ENCODE measurements at places on chromosomes 16 and 17.

- no peak for DNase-seq
These were observed 13.4 kb downstream of the NATD1 start for GRCh38 chr17:21239680-21240368.

DNA sequence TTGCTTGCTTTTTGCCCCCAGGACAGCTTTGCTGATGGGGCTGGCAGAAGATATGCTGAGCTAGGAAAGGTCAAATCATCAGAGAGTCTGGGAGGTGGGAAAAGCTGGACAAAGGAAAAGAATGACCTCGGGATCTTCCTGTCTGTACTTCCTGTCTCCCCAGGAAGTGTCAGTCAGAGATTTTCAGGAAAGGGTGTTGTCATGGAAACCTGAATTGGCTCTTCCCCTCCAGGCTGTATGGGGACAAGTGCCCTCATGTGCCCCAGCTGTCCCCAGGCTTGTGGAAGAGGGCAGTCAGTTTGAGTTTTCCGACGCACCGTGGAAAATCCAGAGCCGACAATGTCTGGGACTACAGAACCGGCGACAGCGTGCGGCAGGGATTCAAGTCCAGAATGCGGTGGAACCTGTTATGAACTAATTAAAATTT lies 122.7 kb upstream of the ZFHX3 start:
- DNase-seq: peak; percentile 17

GRCh38 chr17:67602974-67603373 lies 114.8 kb upstream of the NOL11 start:
- peak; percentile 37 for DNase-seq

DNA sequence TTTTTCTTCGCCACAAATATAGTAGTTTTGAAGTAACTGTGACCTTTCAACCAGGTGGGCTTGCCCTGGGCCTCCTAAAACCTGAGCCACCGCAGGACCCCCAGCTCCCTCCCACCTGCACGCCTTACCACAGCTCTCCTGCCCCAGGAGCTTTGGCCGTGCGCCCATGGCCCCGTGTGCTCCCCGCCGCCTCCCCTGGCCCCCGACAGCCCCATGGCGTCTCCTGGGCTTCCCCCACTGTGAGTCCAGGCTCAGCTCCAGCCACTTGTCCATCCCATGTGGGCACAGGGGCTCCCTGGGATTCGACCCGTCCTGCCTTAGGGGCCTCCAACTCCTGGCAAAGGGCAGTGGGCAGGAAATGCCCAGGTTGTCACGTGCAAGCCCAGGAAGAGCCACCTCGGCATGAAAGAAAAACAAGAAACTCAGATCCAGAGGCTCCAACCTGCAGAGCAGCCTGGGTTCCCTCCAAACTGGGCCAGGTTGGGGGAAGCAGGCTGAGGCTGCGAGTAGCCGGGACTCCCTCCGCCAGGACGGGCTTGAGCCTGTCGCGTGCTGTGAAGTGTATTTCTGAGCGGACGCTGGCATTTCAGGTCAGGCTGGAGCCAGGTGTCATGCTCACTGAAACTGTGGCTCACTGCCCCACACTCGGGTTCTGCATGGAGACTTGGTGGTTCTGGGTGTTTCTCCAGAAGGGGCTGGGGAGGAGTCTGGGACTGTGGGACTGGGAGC lies 5.8 kb downstream of the LGALS3BP start:
- no peak for DNase-seq

- DNase-seq: no peak
These were observed 44.8 kb downstream of the ABCC12 start for GRCh38 chr16:48110982-48111381.

- no peak for DNase-seq
These were observed 19.7 kb downstream of the WFDC1 start for GRCh38 chr16:84314373-84314772.

- no peak for DNase-seq
These were observed 271.5 kb downstream of the SOX9 start for GRCh38 chr17:72392056-72393010.

DNA sequence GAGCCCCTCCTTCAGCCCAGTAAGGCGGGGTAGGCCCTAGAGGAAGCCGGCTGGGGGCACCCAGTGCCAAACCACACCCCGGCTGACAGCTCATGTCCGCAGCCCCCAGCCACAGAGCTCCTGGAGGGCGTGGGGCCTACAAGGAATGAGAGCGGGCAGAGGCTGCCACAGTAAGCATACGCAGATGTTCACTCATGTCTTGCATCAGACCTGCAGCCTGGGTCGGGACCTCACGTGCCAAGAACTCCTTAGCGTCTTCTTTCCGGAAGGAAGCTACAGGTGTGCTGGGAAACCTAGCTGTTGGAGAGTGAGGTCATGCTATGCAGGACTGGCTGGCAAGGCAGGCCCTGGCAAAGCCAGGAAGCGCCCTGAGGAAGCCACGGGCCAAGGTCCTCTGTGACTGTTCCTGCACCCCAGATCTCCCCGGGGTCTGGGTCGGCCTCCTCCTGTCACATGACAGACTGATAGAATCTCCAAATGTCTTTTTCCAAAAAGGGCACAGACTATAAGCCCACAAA lies 1.6 kb downstream of the ZNF598 start:
- DNase-seq: peak; percentile 86

DNA sequence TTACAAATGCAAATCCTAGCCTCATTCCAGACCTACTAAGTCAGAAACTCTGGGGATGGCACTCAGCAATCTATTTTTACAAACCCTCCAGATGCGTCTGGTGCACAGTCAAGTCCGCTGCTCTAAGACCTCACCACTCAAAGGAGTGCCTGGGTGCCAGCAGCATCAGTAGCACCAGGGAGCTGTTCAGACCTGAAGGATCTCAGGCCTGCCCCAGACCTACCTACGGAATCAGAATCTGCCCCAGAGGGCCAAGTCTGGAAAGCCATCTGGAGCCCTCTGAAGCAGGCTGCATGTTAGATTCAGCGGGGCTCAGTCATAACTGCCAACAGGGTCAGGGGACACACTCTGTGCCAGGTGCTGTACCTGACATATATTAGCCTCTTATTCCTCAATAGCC lies 17.6 kb downstream of the MEOX1 start:
- no peak for DNase-seq

- DNase-seq: no peak
These were observed 11.3 kb downstream of the NOG start for GRCh38 chr17:56604691-56605290.

DNA sequence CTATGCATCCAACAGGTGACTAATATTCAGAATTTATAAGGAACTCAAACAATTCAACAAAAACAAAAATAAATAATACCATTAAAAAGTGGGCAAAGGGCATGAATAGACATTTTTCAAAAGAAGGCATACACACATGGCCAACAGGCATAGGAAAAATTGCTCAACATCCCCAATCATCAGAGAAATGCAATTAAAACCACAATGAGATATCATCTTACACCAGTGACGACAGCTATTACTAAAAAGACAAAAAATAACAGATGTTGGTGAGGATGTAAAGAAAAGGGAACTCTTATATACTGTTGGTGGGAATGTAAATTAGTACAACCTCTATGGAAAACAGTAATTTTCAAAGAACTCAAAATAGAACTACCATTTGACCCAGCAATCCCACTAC lies 250.4 kb upstream of the N4BP1 start:
- no peak for DNase-seq

DNA sequence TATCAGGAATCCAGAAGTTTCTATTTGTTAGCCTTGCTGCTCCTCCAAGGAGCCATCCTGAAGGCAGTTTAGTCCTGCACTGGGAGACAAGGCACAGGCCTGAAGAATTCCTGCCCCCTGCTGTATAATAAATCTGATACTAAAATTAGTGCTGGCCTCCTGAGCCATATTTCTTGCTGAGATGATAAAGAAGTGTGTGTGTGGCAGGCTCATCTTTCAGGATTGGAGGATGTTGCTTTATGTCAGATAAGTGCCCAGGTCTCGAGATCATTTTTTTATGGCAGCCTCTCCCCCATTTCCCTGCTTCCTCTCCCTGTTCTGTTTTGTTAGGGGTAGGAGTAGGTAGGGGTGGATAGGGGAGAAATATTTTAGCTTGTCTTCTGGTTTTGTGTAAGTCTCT lies 26.0 kb downstream of the MSI2 start:
- no peak for DNase-seq

GRCh38 chr16:51814617-51815016 lies 663.5 kb upstream of the SALL1 start:
- no peak for DNase-seq

DNA sequence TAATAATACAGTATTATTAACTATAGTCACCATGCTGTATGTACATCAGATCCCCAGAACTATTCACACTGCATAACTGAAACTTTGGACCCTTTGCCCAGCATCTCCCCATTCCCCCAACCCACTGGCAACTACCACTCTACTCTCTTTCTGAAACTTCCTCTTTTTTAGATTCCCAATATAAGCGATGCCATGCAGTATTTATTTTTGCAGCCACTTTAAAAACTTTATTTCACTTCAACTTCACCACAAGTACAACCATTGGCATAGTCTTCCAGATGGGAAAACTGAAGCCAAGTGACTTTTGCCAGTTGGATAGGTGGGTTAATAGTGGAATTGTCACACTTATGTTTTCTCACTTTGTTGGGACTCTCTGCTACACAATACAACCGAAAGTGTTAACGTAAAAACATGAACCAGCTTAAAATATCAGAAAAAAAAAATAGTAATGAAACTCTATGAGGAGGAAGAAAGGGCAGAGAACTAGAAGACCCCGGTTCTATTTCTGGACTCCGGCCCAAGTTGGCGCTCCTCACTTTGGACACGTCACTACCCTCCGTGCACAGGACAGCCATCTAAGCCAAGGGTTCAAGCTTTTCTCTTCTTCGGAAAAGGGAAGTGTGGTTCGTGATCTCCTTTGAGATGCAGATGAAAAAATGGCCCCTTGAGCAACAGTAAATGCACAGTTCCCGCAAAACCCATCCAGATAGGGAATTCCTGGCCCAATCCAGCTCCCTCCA lies 743 bp downstream of the SHCBP1 start:
- DNase-seq: no peak

- no peak for DNase-seq
These were observed 17.1 kb downstream of the STX4 start for GRCh38 chr16:31050280-31051030.

DNA sequence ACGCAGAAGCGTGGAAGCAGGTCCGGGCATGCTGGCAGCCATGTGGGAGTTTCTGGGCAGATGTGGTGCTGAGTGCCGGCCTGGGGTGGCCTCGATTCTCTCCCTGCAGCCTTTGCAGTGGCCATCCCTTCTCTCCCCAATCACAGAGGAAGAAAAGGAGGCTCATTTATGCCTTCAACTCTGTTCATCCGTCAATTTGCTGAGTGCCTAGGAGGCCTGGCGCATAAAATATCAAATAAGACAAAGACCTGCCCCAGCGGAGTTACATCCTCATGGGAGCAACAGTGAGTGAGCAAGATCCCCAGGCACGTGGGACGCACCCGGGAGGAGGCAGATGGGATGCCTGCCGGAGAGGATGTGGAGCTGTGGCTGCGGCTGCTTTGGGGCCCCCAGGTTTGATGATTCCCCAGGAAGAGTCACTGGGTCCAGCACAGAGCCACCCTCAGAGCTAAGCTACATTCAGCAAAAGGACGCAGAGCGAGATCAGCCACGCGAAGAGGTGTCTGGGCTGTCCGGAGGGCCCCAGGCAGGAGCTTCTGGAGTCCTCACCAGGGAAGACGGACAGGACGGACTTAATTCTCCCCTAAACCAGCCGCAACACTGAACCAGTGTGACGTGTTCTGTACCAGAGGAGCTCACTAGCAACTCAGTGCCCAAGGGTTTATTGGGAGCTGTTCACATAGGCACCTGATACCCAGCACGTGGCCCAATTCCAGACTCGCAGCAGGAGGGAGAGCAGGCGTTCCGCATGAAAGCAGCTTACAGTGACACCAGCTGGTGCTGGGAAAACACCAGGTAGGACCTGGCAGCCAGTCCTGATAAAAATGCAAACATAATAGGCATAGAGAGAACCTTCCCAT lies 11.3 kb downstream of the CA5A start:
- DNase-seq: peak; percentile 91

- no peak for DNase-seq
These were observed 12.5 kb downstream of the KCNJ2 start for GRCh38 chr17:70181866-70182265.

GRCh38 chr17:61354895-61355874 lies 44.5 kb upstream of the TBX2 start:
- DNase-seq: no peak

GRCh38 chr17:8189711-8190477 lies at the start of gene BORCS6:
BORCS6 (minus strand) TSS chr17:8190180; CDS start chr17:8190140, 40 bp downstream.
- DNase-seq: peak; percentile 99

DNA sequence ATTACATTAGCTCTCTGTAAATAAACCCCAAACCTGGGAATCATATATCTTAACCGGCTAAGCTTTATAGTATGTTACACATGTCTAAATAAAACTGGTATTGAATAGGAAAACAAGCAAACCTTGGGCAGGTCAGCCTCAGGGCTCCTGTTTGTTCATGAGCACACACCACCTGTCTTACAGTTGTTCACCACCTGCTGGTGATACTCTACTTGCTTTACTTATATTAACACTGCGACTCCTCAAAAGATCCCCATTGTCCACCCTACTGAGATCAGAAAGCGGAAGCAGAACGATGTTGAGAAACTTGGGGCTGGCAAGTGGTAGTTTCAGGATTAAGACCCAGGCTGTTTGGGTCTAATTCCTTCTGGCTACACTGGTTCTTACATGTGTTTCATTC lies 16.4 kb downstream of the CDH13 start:
- no peak for DNase-seq

DNA sequence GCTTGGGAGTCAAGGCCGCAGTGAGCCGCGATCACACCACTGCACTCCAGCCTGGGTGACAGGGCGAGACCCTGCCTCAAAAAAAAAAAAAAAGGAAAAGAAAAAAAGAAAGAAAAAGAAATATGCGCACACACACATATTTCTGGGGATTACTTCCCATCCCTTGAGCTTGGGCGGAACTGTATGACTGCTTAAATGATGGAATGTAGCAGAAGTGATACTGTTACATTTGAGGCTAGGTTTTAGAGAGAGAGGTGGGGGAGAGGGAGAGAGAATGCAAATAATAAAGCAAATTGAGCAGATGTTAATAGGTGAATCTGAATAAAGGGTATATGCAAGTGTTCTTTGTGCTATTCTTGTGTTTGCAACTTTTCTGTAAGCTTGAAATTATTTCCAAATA lies 12.0 kb upstream of the USP32 start:
- no peak for DNase-seq

DNA sequence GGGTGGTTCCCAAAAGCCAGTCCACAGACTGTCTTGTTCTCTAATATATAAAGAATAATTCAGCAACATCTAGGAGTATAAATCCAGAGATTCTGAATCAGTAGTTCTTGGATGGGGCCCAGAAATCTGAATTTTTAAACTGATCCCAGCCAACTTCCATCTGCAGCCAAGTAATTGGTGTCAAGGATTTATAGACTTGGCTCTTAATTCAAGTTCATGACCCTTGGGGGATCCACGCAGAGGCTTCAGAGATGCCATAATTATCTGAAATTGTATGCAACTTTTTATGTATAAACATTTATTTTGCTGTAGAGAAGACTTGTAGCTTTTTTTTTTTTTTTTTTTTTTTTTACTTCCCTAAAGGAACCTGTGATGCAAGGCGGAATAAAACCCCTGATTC lies 60.6 kb downstream of the HLF start:
- no peak for DNase-seq

DNA sequence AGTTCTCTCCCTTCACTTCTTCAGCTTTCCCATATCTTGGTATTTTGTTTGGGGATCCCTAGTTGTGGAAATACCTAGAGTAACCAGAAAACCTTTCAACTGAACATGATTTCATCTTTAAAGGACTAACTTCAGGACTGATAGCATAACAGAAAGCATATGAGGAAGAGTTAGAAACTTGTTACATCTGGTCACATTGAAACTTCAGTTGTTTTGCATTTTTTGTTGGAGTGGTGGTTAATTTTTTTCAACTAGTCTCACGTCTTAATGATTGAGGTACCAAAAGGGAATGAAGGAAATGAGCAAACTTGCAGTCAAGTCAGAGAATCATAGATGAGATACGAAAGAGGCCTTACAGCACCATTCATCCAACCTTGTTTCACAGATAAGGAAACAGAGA lies 49.6 kb downstream of the TANGO6 start:
- DNase-seq: no peak
